ENCODE measurements at places on chromosomes 7 and 10. TPM values are rescaled to one million over a fixed set of nuclear protein-coding genes. Genes with fewer than 3 reads are reported as not detected.
A peak's percentile ranks its signal among the peaks of the same experiment; 100 is the strongest.

GRCh38 chr7:85068799-85069198, 118.1 kb downstream of the SEMA3D start:
- DNase-seq, result peak; percentile 62

DNA sequence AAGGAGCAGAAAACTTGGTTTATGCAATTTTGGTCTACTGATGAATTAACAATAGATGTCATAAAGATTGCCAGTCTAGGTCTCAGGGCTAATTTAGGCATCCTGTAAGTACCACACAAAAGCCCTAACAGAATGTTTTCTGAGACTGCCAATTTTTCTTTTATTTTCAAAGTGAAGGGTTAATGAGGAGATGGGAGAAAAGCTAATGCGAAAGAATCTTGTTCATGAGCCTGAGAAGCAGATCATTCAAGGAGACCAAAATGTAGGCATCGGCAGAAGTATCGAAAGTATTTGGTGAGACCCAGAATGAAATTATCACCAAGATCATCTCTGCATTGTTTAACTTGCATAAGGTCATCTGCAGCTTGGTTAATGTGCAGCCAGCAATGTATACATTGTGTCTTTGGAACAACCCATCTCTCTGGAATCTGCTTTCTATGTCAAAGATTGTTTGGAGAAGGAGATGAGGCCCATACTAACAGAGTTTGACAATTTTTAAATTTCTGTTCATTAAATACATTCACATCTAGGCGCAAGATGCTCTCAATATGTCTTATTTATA, 163.3 kb upstream of the GLI3 start:
- DNase-seq, result no peak

DNA sequence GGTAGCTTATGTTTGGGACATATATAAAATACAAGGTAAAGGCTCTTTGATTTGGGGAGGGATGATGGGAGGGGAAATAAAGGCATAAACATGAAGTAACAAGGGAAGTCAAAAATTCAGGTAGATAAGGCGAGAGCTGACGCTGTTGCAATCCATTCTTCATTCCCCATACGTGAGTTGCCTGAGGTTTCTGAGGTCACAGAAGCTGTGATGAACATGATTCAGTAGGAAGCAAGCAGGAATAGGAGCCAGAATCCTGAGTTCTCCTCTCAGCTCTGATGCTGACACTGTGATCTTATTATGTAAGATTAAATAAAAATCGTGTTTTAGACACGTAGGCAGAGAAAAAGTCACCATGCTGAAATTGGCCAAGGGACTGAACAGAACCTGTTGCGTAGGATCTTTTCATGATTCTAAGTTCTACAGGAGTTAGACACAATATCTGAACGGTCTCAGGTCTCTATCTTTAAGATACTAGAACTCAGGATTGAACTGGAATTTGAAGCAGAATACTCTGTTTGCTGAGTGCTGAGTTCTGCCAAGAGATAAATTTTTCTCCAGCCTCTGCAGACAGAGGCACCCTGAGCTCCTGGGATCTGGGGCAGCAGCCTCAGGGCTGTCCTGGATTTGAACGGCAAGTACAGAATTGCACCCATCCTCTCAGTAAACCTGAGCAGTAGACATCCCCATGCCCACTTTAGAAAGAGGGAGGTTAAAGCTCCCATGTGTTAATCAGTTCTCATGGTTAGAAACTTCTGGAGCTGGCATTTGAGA, 21.0 kb downstream of the KLF6 start:
- DNase-seq, result peak; percentile 83

DNA sequence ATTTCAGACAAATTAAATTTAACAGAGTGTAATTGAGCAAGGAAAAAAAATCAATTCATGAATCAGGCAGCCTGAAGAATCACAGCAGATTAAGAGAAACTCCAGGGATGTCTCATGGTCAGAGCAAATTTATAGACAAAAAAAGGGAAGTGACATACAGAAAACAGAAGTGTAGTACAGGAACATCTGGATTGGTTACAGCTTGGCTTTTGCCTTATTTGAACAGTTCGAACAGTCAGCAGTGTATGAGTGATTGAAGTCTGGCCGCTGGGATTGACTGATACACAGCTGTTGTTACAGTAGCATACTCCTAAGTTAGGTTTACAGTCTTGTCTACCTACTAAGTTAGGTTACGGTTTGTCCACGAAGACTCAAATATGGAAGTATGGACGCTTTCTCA, 255.3 kb downstream of the HPSE2 start:
- no peak for DNase-seq

DNA sequence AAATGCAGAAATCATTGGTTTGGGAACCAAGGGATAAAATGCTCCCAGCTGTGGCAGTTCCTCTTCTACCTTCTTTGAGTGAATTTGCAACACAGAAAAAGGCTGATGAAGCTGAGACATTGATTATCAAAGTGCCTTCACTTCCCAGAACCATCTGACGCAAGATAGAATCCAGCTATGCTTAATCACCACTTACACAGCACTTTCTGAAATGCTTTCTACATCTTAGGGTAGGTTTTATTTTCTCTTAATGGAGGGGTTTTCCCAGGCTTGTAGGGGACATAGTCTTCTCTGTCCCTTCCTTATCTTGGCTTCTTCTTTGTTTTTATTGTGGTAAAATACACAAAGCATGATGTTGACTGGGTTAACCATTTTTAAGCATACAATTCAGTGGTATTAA, 332.6 kb upstream of the ZNF32 start:
- peak; percentile 31 for DNase-seq

GRCh38 chr10:50362547-50363125, 111.3 kb upstream of the ASAH2 start:
- DNase-seq, result peak; percentile 5

DNA sequence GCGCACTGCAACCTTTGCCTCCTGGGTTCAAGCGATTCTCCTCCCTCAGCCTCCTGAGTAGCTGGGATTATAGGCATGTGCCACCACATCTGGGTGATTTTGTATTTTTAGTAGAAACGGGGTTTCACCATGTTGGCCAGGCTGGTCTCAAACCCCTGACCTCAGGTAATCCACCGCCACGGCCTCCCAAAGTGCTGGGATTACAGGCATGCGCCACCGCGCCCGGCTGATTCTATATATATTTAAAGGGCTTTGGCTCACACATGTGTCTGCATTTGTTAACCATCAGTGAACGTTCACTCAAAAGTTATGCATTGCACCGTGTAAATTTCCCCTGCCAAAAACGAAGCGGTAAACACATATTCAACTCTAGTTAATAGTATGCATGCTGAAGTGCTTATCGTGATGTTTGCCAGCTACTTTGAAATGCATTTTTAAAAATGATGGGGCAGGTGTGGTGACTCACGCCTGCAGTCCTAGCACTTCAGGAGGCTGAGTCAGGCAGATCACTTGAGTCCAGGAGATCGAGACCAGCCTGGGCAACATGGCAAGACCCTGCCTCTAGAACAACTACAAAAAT, 17.7 kb upstream of the WIPI2 start:
- no peak for DNase-seq

GRCh38 chr7:23106823-23107663, 1.5 kb downstream of the KLHL7 start:
- DNase-seq, result peak; percentile 28

DNA sequence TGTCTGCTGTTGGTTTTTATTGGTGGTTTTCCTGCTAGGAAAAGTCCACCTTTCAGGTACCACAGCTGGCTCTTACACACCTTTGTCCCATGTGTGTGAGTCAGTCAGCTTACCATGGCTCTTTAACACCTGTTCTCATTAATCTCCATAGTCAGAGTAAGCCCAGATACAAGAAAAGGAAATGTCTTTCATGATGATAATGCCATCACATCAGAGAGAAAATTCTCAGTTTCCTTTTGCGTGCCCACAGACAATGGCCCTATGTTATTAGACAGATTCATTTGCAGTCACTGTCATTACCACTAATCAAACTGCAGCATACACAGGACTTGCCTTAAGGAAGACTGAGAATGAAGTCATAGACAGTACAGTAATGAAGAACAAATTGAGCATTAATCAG, 1583.6 kb upstream of the LRRTM3 start:
- no peak for DNase-seq

GRCh38 chr7:2157473-2158279, 75.1 kb downstream of the MAD1L1 start:
- peak; percentile 90 for DNase-seq

DNA sequence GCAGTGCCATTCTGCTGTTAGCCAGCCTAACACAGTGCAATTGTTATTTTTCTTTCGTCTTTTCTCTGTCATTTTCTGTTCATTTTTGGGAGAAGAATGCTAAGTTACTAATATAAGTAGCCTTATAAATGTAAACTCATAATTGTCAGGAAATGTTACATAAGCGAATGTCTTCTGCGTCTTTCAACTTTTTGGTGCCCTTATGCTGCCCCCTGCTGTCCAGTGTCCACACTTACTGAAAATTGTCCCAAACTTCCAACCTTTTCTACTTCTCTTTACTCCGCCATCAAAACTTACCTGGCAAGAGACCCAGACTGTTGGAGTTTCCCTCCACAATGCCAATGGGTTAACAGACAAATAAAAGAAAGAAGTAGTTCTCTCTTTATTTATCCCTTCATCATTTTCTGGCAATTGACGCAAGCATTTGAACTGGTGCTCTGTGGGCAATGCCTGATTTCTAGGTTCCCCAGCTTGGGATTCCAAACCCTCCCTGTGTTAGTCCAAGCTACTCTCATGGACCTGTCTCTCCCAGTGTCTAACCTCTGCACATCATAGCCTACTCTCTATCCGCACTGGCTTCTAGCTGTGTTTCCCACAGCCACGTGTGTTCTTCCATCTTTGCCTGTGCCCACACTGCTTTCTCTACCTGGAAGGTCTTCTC, 21.0 kb upstream of the EPC1 start:
- DNase-seq, result peak; percentile 47

DNA sequence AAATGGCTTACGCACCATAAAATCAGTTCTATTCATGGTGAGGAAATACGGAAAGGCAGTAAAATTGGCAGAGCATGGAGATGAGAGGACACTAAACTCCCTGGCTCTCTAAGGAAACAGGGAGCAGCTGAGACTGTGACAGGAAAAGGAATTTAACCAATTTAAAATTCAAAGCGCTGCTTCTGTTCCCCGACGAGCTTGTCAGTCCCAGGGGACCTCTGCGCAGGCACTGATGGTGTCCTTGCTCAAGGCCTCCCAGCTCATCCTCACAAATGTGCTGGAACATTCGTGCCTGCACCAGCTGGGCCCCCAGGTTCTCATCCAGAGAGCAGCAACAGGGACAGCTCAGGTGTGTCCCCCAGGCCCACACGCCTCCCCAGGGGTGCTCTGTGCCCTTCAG, 101.4 kb downstream of the MAD1L1 start:
- DNase-seq, result no peak

DNA sequence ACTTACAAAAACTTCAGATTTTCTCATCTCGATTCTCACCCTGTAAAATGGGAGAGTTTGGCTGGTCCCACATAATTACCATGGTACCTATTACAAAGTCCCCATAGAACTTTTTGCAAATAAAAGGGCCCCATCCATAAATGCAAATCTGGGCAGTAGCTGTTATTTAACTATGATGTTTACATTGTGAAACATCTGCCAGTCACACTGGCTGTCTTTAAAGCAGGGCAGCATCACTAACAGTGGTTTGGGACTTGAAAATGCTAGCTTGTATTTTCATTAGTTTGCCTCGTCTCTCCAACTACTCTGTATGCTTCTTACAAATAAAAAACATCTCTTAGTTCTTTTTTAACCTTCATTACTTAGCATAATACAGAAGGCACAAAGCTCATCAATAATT, 240.7 kb downstream of the FZD1 start:
- DNase-seq, result no peak

Gene NPTX2
- total RNA-seq, result not detected

Gene ZNF783
- 6.9 TPM for total RNA-seq

Gene CISD1
- 120 TPM for total RNA-seq

Gene CCL24
- total RNA-seq, result not detected

Gene CYP3A4
- total RNA-seq, result 0.05 TPM

Gene THAP5
- 34.0 TPM for total RNA-seq

Gene STRIP2
- total RNA-seq, result 12.1 TPM

Gene OR2F2
- total RNA-seq, result not detected
